T-helper 1 cell (primary cell): ENCODE measurements at places on chromosomes 3 and 15.

GRCh38 chr15:80999623-81000036 is 1.1 kb upstream of the TLNRD1 start:
- DNase-seq = peak; percentile 51

DNA sequence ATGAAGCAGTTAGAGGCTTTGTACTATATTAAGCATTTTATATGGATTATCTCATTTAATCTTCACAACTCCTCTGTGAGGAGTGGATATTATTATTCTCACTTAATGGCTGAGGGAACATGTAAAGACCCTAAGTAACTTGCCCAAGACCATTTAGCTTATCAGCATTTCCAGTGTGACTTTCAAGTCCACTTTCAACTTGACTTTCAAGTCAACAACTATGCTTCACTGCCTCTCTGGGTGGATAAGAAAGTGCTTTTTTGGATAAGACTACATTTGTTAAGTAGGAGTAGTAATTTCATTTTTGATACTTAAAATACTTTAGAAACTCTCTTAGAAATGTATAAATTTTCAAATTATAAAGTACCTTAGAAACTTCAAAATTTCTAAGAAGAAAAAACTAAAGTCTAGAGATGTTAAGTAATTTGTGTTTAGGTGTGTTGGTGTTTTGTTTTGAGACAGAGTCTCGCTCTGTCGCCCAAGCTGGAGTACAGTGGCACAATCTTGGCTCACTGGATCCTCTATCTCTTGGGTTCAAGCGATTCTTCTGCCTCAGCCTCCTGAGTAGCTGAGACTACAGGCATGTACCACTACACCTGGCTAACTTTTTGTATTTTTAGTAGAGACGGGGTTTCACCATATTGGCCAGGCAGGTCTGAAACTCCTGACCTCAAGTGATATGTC is 71.8 kb downstream of the MINDY2 start:
- DNase-seq = no peak

- no peak for DNase-seq
Observed at GRCh38 chr15:35256551-35256950, 171.5 kb upstream of the NANOGP8 start.

DNA sequence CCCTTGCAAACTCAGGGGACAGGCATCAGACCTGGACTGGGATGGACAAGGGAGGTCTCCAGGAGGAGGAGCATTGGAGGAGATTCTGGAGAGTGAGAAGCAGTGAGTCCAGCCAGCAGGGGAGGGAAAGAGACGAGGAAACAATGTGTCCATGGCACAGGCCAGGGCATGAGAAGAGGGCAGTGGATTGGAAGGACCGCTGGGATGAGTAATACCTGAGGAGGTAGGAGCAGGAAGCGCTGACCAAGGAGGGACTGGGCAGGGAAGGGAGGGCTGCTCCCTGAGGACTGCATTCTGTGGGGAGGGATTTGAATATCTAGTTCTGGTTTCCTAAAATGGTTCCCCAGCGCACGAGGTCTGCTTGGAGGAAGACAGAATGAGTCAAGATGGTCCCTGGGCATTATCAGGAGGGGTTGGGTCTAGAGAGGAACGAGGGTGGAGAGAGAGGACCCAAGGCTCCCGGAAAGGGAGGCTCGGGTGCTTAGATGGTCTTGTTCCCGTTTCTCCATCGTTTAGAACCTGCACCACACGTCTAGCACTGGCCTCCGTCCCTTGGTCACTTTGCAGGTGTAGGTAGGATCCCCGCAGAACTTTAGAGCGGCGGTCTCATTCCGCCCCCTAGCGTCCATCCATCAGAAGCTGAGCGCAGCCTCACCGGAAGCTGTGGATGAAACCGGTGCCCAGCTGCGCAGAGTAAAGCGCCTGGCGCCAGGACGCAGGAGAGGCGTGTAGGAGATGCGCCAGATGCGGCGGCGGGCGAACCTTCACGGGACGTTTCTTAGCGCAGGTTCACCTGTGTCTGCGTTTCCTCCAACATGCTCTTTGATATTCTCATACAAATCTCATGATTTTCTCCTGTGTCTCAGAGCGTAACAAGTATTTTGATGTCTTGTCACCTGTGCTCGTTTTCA is 190.7 kb upstream of the NDN start:
- no peak for DNase-seq

GRCh38 chr3:19485267-19485666 is 337.0 kb downstream of the KCNH8 start:
- no peak for DNase-seq

DNA sequence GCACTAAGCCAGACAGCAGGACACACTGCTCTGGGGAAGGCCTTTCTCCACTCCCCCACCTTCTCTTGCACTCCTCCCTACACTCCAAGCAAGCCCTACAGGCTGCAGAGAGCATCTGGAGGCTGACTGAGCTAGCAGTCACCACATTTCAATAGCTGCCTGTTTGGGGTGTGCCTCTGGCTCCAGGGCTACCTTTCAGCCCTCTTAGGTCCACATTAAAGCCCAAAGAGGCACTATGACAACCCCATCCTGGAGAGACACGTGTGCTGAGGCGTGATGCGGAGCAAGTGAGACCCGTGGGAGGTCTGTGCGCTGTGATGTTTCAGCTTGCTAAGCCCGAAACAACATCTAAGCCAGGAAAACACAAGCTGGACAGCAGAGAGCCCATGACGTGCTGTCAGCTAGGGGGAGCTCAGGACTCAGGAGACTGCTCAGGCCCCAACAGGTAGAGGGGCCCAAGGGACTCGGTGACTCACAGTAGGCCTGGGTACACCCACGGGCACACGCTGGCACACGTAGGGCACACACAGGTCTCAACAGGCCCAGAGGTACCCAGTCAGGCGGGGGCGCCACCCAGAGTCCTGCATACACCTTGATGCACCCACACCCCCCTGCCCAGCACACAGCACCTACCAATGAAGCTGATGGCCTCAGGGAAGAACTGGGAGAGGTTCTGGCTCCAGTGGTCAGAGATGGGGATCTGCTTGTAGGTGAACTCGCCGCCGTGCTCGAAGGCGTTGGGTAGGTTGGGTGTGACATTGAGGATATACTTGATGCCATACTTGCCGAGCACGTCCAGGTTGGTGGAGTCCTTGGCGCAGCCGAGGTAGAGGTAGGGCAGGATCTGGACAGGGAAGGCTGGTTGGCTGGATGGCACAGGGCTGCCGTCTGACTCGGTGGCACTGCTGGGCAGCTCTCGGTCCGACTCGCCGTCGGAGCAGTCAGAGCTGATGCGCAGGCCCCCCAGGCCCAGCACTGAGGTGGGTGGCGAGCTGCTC is 2.8 kb downstream of the DUSP7 start:
- DNase-seq = peak; percentile 11

DNA sequence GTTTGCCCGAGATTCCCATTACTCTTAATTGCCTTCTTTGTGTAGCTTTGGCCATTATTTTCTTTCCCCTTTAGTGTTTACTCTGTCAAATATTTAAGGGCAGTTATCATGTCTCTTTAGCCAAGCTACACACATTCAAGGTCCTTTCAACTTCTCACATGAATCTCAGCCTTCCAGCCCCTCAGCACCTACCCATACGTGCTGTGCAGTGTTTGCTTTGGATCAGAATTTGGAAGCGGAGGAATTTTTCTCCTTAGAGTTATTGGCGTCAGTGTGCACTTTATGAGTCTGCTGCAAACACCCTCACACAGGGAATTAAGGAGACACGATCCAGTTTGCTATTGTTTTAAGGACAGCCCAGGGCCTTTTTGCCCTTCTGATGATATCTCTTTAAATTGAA is 231.6 kb downstream of the CACNA2D3 start:
- no peak for DNase-seq

DNA sequence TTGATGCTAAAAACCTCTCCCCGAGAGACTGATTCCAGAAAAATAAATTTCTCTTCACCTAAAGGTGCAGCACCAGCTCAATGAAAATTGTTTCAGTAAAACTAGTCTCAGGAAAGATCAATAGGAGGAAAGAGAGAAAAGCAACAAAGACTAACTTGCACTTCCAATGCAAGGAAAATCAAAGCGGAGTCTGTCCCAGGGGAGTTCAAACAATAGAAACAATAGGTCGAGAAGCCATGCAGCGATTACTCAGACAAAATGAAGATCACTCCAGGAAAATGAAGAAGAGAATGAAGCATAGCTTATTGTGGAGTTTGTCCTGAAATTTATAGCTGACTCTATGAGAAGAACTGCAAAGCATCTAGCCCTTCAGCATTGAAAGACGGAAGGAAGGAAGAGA is 105.1 kb upstream of the FRMD4B start:
- no peak for DNase-seq

DNA sequence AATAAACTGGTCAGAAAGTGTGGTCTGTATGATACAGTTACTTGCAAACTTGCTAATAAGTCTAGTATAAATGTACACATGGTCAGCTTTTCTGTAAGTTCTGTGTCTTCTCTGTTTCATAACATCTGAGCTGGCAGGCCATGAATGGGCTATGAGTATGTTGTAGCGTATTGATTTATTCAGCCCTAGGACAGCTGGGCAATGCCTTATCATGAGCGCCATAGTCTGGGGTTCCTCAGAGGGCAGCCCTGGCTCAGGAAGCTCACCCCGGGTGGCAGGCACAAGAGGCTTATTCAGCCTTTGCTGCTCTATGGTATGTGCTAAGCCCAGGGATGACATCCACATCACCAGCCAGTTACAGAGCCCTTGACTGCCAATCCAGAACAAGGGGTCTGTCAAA is 50.7 kb upstream of the CCR2 start:
- DNase-seq = no peak

- no peak for DNase-seq
Observed at GRCh38 chr3:69085168-69085832, 563 bp downstream of the ARL6IP5 start.

- no peak for DNase-seq
Observed at GRCh38 chr3:25170021-25170420, 258.0 kb upstream of the RARB start.

DNA sequence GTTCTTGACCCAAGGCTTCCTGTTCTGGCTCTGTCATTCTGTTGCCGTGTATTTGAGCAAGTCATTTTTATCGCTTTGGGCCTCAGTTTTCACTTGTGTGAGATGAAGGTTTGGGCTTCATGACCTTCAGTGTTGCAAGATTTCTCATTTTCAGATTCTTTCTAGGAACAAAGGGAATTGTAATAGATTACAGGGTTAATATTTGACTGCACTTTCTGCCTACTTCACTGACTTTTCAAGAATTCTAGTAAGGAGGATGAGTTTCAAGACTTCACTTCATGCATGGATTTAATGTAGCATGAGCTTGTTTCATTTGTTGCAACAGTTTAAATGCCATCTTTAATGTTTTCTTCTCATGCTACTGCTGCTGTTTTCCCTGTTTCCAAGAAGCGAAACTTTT is 226.5 kb downstream of the NLGN1 start:
- no peak for DNase-seq

GRCh38 chr3:113213896-113214587 is 2.7 kb downstream of the BOC start:
- DNase-seq = no peak

GRCh38 chr3:31934018-31934417 is 47.0 kb downstream of the OSBPL10 start:
- no peak for DNase-seq

GRCh38 chr15:34049112-34049511 is 10.1 kb upstream of the AVEN start:
- DNase-seq = no peak
